ENCODE measurements at places on chromosomes 5 and 9.

DNA sequence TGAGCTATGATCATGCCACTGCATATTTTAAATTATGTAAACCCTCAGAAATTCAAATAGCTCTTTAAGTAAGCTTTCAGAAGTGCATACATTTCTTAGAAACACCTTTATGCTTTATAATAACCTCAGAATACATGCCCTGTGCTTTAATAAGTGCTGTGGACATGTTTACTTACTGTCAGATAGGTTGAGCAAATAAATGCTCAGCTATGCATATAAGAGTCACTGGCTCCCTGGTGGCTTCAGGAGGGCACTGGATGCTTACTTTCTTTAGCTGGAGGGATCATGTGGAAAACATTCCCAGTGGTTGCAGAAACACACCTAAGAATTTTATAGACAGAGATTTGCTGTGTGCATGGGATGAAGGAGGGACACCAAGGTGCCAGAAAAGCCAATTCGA, 74.4 kb downstream of the PDE6A start:
- no peak for DNase-seq

DNA sequence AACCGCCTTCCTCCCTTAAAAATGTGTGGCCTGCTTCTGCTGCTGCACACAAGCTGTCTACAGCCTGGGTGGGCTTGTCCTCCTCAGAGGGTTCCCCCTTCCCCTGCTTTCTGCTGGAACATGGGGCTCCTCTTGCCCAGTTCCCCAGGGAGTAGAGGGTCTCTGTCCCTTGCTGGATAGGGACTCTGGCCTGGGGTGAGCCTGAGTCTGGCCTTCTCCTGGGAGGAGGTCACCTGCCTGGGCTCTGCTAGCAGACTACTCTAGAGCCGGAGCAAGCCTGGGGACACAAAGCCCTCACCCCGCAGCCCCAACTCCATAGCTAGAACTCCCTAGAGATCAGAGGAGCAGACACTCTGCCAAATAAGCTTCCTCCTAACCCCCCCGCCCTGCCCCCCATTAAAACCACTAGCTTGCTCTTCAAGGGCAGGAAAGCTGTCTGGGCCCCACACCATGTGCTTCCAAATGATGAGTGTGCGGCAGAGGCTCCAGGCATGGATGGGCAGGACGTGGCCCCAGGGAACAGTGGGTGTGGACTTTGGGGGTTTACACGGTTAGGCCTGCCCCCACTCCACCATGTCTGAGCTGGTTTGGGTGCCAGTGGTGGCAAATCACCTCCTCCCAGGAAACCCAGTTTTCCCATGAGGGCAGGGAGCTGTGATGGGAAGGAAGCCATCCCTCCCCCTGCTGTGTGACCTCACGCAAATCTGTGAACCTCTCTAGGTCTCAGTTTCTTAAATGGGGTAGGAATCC, 10.0 kb downstream of the TCF7 start:
- DNase-seq, result no peak

- DNase-seq, result no peak
These were observed 47.2 kb downstream of the BICD2 start for GRCh38 chr9:92717201-92718085.

GRCh38 chr9:36749461-36749860, 176.8 kb downstream of the MELK start:
- no peak for DNase-seq

DNA sequence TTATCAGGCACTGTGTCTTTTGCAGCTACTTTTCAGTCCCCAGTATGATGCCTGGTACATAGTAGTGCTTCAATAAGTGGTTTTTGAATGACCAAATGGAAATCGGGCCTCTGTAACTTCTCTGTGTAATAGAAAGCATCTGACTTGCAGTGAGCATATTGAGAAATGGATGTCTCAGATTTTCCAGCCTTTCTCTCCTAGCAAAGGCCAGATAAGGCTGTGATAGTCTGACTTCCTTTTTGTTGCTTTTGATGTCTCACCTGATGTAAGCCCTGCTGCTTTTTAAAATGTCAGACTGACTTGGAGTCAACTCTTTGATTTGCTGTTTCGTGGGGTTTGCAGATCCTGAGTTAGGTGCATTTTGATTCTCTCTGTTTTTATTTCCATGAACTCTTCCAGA, 590.0 kb upstream of the ZNF608 start:
- no peak for DNase-seq

DNA sequence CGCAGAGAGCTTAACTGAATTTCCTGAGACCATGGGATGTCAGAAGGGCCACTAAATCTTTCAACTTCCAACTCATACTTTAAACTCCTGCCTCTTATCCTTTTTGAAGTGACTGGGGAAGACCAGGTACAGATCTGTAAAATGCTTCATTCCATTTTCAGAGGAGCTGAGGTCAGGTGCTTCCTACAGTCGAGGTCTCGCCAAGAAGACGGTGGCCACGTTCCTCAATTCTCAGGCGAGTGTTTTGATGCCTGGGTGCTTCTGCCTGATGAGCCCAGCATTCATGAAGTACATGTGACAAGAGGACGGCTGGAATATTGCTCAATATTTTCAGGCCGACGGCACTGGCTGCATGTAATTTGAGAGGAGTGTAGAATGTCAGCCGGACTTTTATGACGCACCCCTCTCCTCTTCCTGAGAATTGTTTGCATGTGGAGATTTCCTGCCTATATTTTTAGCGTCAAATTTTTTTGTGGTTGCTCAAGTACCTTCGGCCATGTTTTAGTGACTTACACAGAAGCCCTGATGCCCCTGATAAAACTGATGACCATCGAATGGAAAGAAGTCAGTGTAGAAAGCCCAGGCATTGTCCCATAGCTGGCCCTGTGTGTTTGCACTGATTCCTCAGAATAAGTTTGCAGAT, 38.8 kb upstream of the GLRX start:
- no peak for DNase-seq

DNA sequence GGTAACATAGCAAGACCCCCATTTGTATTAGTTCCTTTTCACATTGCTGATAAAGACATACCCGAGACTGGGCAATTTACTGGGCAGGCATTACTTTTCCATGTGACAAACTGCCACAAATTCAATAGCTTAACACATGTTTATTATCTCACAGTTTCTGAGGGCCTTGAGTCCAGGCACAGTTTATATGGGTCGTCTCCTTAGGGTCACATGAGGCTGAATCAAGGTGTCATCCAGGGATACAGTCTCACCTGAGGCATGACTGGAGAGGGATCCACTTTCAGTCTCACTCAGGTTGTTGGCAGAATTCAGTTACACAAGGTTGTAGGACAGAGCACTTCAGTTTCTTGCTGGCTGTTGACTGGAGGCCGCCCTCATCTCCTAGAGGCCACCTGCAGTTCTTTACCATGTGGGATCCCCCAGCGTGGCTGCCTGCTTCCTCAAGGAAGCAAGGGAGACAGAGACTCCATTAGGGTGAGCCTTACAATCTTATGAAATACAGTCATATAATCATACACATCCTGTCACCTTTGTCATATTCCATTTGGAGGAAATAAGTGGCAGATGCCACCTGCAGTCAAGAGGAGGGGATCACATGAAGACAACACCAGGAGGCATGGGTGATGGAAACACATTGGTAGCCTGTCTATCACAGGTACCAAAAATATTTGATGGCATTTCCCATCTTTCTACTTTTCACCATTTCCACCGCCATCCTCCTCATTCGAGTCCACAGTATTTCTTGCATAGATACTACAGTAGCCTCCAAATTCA, 15.1 kb upstream of the ERAP1 start:
- no peak for DNase-seq

GRCh38 chr5:116880601-116881000, 306.0 kb upstream of the SEMA6A start:
- no peak for DNase-seq

- no peak for DNase-seq
These were observed 32.0 kb downstream of the ANGPTL2 start for GRCh38 chr9:127090341-127090985.

GRCh38 chr5:5132234-5132633, 7.9 kb upstream of the ADAMTS16 start:
- no peak for DNase-seq

DNA sequence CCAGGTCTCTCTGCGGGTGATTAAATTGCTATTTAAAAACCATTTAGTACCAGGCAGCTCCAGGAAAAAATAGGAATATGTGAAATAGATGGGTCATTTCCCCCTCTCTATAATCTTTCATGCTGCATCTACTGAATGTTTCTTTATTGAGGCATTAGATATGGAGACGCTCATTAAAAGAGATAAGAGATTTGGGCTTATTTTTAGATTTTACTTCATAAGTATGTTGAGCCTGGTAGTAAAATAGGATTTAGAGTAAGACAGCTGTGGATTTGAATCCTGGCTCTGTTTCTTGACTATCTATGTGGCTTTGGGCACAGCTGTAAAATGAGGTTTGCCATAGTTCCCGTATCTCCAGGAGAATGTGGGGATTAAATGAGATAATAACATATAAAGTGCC, 451.0 kb upstream of the GRIA1 start:
- DNase-seq, result no peak

GRCh38 chr5:35164860-35165542, 65.3 kb downstream of the PRLR start:
- no peak for DNase-seq
